K562 (cell line): ENCODE measurements at places on chromosomes 7 and 10. TPM values are rescaled to one million over a fixed set of nuclear protein-coding genes. Genes with fewer than 3 reads are reported as not detected.

Gene PLAU
- total RNA-seq = 4.1 and 4.4 TPM in 2 replicates

Gene CLCN1
- total RNA-seq = not detected in 2 replicates

- no peak for DNase-seq
Measured at GRCh38 chr7:22292531-22292930, 64.4 kb downstream of the RAPGEF5 start.

DNA sequence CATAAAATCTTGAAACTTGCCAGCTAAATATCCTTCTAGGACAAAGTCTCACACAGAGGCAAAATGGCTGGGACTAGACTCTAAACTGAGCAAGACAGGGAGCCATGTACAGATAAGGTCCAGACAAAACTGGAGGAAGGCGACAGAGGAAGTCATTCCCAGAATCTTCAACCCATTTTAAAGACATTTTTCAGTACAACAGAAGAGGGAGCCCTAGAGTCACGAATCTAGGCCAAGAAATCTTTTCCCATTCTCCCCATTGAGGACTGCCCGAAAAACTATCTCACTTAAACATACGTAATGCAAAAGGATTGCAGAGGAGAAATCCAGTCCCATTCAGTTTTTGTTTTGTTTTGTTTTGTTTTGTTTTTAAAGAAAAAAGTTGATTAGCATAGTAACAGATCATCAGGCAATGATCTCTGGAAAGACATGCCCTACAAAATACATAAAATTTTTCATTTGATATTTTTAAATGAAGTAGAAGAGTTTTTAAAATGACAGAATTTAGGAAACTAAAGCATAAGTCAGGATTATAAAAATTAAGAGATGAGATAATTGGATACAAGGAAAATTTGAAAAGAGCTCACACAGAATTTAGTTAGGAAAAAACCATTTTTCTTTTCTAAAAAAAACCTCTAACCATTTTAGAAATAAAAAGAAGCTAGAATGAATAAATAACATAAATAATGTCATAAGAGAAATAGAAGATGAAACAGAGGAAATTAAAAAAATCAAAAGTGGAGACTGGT is 16.9 kb upstream of the PRF1 start:
- peak; percentile 88 for DNase-seq

- DNase-seq = peak; percentile 81
Measured at GRCh38 chr7:150962553-150963399, 15.3 kb downstream of the KCNH2 start.

GRCh38 chr7:92963566-92963965 is 127.2 kb upstream of the CDK6 start:
- DNase-seq = no peak
